ENCODE measurements at places on chromosomes 6 and 20. TPM values are rescaled to one million over a fixed set of nuclear protein-coding genes. Genes with fewer than 3 reads are reported as not detected.

DNA sequence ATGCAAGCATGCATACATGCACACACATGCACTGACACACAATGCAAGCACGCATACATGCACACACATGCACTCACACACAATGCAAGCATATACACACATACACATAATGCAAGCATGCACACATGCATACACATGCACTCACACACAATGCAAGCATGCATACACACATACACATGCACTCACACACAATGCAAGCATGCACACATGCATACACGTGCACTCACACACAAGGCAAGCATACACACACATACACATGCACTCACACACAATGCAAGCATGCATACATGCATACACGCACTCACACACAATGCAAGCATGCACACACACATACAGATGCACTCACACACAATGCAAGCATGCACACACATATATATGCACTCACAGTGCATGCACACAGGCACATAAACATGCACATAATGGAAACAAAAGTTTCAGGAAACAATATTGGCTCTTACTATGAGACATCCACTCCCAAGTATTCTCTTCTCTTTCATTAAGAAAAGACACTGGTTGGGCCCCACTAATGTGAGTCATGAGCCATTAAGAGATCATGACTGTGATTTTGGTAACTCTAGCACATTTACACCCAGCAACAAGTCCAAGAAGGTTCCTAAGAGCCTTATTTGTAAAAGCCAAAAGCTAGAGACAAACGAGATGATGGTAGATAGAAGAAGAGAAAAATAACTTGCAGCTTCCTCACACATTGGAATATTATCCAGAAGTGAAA lies 22.2 kb downstream of the APCDD1L start:
- no peaks in the 10 kb centered on the region for H3K36me3 ChIP-seq
- no peak overlapping the region for H3K27ac ChIP-seq
- no peaks in the 10 kb centered on the region for H3K4me1 ChIP-seq
- H3K4me3 ChIP-seq, result no peak overlapping the region
- no peaks in the 10 kb centered on the region for H3K27me3 ChIP-seq
- no peak for DNase-seq

GRCh38 chr6:129667034-129667433 lies 42.9 kb downstream of the ARHGAP18 start:
- no peaks in the 10 kb centered on the region for H3K27me3 ChIP-seq
- H3K36me3 ChIP-seq, result peaks cover 23% of the 10 kb centered on the region
- peak overlapping the region; percentile 35 for H3K27ac ChIP-seq
- peaks cover 58% of the 10 kb centered on the region for H3K4me1 ChIP-seq
- DNase-seq, result no peak

GRCh38 chr20:52104546-52105441 lies 86.8 kb downstream of the ZFP64 start:
- peak; percentile 48 for DNase-seq
- H3K4me1 ChIP-seq, result no peaks in the 10 kb centered on the region
- H3K27ac ChIP-seq, result no peak overlapping the region
- H3K4me3 ChIP-seq, result no peak overlapping the region

DNA sequence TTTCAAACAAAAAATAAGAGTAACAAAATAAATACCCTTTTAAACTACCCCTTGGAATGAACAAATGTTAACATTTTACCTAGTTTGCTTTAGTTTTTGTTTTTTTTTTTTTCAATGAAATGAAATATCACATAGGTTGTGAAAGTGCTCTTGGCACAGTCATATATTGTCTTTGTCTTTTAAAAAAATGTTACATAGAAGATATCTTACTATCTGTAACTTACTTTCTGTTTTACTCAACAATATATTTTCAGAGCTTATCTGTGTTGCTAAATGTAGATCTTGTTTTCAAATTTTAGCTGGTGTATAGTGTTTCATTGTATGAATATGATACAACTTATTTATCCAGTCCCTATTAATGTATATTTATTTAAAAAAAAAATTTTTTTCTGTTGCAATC lies 8.6 kb downstream of the CEP57L1 start:
- H3K4me3 ChIP-seq, result no peak overlapping the region
- DNase-seq, result no peak
- H3K36me3 ChIP-seq, result no peaks in the 10 kb centered on the region
- H3K4me1 ChIP-seq, result peaks cover 3% of the 10 kb centered on the region

GRCh38 chr20:1860446-1860845 lies 34.8 kb upstream of the SIRPA start:
- H3K27ac ChIP-seq, result no peak overlapping the region
- no peak for DNase-seq
- no peak overlapping the region for H3K4me3 ChIP-seq

DNA sequence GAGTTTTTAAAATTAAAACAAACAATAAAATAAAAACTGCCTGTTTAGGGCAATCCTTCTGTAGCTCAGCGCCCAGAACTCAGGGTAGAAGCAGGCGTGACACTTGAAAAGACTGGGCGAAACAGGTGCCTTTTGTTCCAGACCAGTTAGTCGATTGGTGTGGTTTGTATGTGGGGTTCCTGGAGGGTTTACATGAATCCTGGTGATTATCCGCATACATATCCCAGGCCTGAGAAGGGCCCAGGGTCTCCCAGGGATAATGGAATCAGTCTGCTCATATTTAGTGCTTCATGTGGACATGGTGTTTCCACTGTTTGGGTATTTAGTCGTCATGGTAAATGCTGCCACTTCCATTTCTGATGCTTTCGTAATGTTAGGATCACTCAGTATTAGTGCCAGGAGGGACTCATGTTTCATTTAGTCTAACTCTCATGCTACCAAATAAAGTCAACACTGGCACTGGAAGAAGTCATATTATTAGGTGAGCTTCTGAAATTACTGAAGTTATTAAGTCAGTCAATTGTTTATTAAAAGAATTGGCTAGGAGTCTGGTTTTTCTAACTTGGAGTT lies 116.5 kb downstream of the SAMD5 start:
- H3K27ac ChIP-seq, result no peak overlapping the region
- H3K4me3 ChIP-seq, result no peak overlapping the region
- H3K4me1 ChIP-seq, result no peaks in the 10 kb centered on the region
- no peaks in the 10 kb centered on the region for H3K36me3 ChIP-seq

GRCh38 chr20:22675341-22675740 lies 91.0 kb upstream of the FOXA2 start:
- no peaks in the 10 kb centered on the region for H3K36me3 ChIP-seq
- H3K4me1 ChIP-seq, result no peaks in the 10 kb centered on the region
- no peak for DNase-seq
- peaks cover 43% of the 10 kb centered on the region for H3K27me3 ChIP-seq
- no peak overlapping the region for H3K27ac ChIP-seq

DNA sequence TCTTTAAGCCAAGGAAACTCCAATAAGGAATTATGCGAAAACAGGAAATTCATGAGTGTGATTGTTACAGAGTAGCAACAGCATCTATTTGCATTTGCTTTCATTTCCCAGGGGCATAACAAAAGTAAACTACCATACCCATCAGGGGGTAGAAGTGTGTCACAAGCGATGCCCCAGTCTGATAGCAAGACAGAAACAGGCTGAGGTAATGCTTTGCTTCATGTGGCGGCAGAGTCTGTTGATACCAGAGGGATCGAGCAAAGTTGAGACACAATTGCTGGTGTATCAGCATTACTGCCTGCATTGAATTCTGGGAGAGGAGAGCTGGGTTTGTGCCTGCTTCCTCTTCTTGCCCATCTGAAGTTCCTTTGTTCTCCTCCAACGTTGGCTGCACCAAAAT lies 51.2 kb upstream of the LYRM2 start:
- H3K4me3 ChIP-seq, result no peak overlapping the region
- H3K36me3 ChIP-seq, result peaks cover 87% of the 10 kb centered on the region
- H3K4me1 ChIP-seq, result no peaks in the 10 kb centered on the region
- DNase-seq, result no peak

DNA sequence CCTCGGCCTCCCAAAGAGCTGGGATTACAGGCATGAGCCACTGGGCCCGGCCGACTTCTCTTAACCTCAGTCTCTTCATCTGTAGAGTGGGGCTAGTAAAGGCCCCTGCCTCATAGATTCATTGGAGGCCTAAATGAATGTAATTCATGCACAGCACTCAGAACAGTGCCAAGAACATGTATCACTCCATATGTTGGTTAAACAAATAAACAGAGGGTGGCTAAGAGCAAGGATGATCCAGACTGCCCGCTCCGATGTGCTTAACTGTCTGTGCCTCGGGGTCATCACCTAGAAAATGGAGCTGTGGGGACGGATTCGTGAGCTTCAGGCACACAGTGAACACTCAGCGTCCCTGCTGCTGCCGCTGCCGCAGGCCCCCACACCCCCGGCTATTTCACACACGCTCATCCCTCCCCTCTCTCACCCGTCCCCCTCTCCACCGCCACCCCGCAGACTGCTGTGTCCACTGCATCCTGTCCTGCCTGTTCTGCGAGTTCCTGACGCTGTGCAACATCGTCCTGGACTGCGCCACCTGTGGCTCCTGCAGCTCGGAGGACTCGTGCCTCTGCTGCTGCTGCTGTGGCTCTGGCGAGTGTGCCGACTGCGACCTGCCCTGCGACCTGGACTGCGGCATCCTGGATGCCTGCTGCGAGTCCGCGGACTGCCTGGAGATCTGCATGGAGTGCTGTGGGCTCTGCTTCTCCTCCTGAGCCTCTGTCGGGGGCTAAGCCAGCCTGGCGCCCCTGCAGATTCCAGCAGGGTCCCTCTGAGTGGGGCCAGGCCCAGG lies 14.8 kb downstream of the MDFI start:
- H3K4me3 ChIP-seq, result no peak overlapping the region
- no peak overlapping the region for H3K27ac ChIP-seq
- H3K36me3 ChIP-seq, result no peaks in the 10 kb centered on the region

DNA sequence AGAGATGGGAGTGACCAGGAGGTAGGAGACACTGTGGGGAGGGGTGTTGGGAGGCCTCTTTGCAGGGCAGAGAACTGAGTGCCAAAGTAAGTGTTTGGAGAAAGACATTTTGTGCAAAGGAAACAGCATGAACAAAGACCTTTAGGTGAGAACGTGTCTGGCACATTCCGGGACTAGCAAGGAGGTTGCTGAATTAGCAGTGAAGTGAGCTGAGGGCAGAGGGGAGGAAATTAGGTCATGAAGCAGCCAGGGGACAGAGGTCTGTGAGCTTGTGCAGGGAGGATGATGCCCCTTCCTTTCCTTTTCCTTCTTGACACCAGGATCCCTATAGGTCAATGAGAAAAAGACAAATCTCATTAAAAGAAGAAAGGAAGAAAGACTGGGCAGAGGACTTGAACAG lies 21.4 kb upstream of the AHCY start:
- DNase-seq, result no peak
- no peaks in the 10 kb centered on the region for H3K4me1 ChIP-seq
- no peak overlapping the region for H3K27ac ChIP-seq
- no peaks in the 10 kb centered on the region for H3K27me3 ChIP-seq
- H3K36me3 ChIP-seq, result no peaks in the 10 kb centered on the region

DNA sequence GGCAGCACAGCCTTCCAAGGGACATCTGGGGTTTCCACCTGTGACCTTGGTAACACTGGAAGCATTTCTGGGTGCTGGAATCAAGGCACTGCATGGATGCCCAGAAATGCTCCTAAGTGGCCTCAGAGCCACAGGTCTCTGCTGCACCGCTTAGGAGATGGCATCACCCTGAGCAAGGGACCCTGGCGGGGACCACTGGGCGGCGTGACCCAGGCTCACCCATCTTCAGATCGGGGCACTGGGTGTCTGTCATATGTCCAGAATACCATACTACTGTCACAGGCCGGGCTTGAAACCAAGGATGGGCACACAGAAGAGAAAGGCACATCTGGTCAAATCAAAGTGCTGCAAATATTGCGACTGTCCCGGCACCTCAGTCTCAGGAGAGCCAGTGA lies 45.9 kb downstream of the SSR1 start:
- peaks cover 12% of the 10 kb centered on the region for H3K4me1 ChIP-seq
- H3K27ac ChIP-seq, result no peak overlapping the region
- H3K36me3 ChIP-seq, result no peaks in the 10 kb centered on the region

GRCh38 chr6:24052590-24052961 lies 73.4 kb upstream of the NRSN1 start:
- peaks cover 3% of the 10 kb centered on the region for H3K4me1 ChIP-seq
- DNase-seq, result no peak
- H3K36me3 ChIP-seq, result no peaks in the 10 kb centered on the region
- no peak overlapping the region for H3K4me3 ChIP-seq

- H3K36me3 ChIP-seq, result no peaks in the 10 kb centered on the region
- DNase-seq, result no peak
- H3K27ac ChIP-seq, result no peak overlapping the region
- H3K27me3 ChIP-seq, result no peaks in the 10 kb centered on the region
- H3K4me1 ChIP-seq, result peaks cover 6% of the 10 kb centered on the region
Measured at GRCh38 chr6:71194724-71195123, 93.9 kb upstream of the OGFRL1 start.

DNA sequence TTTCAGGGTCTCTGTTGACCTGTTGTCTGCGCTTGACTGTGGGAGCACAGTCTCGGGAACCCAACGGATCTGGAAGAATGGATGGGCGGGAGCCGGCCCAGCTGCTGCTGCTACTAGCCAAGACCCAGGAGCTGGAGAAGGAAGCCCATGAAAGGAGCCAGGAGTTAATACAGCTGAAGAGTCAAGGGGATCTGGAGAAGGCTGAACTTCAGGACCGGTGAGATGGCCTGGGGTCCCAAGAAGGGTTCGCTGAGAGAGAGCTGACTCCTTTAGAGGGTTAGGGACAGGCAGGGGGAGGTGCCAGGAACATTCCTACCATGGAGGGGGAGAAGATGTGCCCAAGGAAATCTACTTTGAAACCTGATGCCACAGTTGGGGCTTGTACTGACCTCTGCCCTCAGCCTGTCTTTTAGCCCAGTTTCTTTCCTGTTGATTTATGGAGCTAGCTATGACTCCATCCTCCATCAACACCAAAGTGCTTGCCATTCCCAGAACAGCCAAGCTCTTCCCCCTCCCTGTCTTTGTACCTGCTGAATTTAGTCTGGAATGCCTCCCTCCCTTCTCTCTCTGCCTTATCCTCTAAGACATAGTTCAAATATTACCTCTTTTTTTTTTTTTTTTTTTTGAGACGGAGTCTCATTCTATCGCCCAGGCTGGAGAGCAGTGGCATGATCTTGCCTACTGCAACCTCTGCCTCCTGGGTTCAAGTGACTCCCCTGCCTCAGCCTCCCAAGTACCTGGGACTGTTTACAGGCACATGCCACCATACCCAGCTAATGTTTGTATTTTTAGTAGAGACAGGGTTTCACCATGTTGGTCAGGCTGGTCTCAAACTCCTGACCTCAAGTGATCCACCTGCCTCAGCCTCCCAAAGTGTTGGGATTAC lies 12.2 kb downstream of the CEP250 start:
- peak overlapping the region; percentile 11 for H3K27ac ChIP-seq
- DNase-seq, result no peak
- no peaks in the 10 kb centered on the region for H3K4me1 ChIP-seq
- no peak overlapping the region for H3K4me3 ChIP-seq
- no peaks in the 10 kb centered on the region for H3K27me3 ChIP-seq

GRCh38 chr6:105568142-105568541 lies 165.3 kb upstream of the PREP start:
- H3K27me3 ChIP-seq, result no peaks in the 10 kb centered on the region
- peaks cover 5% of the 10 kb centered on the region for H3K4me1 ChIP-seq
- no peaks in the 10 kb centered on the region for H3K36me3 ChIP-seq
- DNase-seq, result no peak
- H3K4me3 ChIP-seq, result no peak overlapping the region

CASS4 gene
- 0.02 TPM for polyA plus RNA-seq

POU5F1 gene
- polyA plus RNA-seq, result not detected

LAMP5 gene
- 4.8 TPM for polyA plus RNA-seq

KCNQ2 gene
- 3.9 TPM for polyA plus RNA-seq
